Activated CD8-positive, alpha-beta T cell treated with anti-CD3 and anti-CD28 coated beads for 36 hours (primary cell): ENCODE measurements at places on chromosomes 6 and 20.

DNA sequence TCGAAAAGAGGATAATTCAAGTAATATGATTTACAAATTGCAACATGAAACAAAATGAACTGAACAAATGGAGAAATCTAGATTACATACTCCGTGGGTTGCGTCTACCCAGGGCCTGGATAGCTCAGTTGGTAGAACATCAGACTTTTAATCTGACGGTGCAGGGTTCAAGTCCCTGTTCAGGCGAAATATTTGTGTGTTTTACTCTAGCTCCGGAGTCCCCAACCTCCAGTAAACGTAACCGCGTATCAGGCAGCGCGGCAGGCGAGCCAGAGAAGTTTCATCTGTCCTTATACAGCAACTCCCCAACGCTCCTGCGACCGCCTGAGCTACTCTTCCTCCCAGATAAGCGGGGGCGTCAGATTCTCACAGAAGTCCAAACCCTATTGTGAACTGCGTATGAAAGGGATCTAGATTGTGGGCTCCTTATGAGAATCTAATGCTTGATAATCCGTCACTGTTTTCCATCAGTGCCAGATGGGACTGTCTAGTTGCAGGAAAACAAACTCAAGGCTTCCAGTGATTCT lies 176.1 kb downstream of the TRIM27 start:
- DNase-seq = peak; percentile 30

DNA sequence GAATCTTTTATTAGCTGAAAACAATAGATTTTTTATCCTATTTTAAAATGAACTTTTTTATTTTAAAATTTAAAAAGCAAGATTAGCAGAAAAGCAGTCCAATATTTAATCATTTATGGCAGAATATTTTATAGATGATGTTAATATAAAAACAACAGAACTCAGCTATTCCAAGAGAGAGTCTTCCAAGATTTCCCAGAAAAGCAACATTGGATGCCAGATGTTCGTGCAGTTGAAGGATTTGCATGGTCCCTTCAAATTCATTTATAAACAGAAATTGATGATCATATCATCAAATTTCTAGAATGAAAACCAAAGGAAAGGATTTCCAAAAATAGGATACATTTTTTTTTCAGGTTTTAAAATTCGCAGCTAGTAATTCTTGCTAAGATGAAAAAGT lies 25.4 kb upstream of the CNKSR3 start:
- no peak for DNase-seq

- no peak for DNase-seq
Measured at GRCh38 chr6:38153076-38153797, 333.7 kb downstream of the ZFAND3 start.

GRCh38 chr6:114064862-114065261 lies 93.9 kb upstream of the HDAC2 start:
- no peak for DNase-seq

GRCh38 chr6:114344971-114345275 lies 2.1 kb upstream of the HS3ST5 start:
- no peak for DNase-seq

- DNase-seq = no peak
Measured at GRCh38 chr6:150641398-150642139, 41.9 kb downstream of the PLEKHG1 start.

- no peak for DNase-seq
Measured at GRCh38 chr6:113934101-113934500, 36.8 kb downstream of the HDAC2 start.

DNA sequence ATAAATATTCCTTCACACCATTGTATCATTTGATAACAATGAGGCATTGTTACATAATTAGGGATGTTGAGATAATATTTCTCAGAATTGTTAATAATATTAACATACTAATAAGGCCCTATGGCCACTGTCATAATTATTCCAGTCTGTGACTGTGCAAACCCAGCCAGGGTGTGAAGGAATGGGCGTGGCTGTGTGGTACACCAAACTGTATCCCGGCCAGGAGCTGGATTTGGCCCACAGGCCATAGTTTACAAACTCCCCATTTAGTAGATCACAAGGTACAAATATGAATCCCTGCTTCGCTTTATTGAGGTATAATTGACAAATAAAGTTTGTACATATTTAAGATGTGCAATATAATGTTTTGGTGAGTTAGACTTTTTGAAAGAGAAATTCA lies 894.7 kb downstream of the C6orf118 start:
- DNase-seq = no peak

DNA sequence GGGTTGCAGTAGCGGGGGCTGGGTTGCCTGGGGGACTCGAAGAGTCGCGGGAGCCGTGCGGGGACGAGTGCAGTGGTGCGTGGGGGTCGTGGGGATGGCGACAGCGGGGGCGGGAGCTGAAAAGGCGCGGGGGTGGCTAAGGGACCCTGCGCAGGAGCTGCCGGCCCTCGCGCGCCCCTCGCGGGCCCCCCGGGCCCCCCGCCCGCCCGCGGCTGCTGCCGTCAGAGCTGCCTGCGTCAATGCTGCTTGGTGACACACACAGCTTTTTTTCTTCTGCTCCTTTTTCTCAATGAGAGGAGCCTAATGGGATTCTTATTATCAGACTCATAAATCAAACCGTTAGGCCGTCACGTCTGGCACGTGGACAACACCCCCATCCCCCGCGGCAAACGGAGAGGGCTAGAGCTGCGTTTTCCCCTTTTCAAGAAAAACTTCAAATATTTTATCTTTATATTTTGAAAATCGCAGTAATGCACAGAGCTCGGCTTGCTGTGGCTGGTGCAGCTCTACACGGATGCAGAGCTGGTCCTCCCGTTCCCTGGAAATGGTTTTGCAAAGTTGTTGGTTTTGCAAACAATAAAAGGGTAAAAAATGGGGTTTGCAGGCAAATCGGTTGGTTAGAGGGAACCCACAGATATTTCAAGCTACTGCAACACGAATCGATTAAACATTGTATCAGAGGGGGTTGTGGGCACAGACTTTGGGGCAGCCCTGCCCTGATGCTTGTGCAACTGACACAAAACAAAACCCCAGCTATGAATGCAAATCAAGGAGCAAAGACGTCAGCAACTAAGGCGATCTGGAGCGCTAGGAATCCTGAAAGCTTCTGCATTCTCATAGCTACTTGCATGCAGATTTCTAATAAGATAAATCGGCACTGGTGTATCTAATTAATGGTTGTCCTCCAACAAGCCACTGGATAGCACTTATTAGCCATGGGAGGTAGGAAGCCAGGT lies 161.4 kb downstream of the TBXT start:
- DNase-seq = no peak

- peak; percentile 88 for DNase-seq
Measured at GRCh38 chr6:37222125-37222967, 35.2 kb upstream of the TBC1D22B start.

GRCh38 chr6:29200767-29201662 lies 30.3 kb downstream of the OR2J2 start:
- no peak for DNase-seq

GRCh38 chr6:88089708-88090107 lies 42.1 kb downstream of the SPACA1 start:
- DNase-seq = no peak

DNA sequence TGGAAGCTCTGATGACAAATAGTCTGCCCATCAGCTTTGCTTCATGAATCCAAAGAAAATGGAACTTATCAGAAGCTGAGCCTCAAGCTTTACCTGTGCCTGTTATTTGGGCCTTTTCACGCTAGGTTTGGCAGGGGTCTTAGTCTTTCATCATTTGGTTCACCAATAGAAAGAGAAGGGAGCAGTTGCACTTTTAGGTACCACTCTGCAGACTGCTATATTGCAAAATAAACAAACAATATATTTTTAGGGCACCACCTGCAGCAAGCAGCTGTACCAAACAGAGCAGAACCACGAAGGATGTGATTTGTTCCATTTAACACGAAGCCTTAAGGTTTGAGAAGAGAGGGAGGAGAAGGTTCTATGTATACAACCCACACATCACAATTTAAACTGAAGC lies 291.4 kb upstream of the RNF217 start:
- DNase-seq = no peak

DNA sequence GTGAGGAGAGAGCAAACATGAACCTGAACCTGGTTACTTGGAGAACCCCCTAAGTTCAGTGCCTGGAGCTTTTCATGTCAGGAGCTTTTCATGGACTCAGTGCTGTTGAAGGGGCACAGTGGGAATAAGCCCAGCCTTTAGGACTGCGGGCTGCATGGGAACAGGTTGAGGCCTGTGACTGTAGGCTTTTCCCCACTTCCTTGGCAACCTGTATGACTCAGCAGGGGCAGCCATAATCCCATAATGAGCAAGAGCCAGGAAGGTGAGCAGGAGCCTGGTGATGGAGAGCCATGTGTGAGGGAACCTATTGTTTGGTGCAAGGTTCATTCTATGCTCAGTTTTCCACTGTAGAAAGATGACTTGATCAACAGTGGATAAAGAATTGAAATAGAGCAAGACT lies 23.4 kb downstream of the MEP1A start:
- no peak for DNase-seq

DNA sequence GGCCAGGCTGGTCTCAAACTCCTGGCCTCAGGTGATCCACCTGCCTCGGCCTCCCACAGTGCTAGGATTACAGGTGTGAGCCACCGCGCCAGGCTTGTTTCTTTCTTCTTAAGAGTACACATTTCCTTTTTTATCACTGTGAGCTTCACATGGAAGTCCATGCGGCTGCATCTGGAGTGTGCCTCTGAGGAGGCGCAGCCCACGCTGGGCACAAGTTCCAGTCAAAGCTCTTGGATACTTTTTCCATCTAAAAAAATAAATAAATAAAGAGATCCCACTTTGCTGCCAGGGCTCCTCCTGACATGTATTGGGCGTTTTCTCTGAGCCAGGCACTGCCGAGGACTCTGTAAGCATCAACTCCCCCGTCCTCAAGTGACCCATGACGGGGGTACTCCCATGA lies 123.0 kb downstream of the PREX1 start:
- DNase-seq = no peak

GRCh38 chr6:127053032-127053874 lies 65.2 kb upstream of the RSPO3 start:
- DNase-seq = no peak

DNA sequence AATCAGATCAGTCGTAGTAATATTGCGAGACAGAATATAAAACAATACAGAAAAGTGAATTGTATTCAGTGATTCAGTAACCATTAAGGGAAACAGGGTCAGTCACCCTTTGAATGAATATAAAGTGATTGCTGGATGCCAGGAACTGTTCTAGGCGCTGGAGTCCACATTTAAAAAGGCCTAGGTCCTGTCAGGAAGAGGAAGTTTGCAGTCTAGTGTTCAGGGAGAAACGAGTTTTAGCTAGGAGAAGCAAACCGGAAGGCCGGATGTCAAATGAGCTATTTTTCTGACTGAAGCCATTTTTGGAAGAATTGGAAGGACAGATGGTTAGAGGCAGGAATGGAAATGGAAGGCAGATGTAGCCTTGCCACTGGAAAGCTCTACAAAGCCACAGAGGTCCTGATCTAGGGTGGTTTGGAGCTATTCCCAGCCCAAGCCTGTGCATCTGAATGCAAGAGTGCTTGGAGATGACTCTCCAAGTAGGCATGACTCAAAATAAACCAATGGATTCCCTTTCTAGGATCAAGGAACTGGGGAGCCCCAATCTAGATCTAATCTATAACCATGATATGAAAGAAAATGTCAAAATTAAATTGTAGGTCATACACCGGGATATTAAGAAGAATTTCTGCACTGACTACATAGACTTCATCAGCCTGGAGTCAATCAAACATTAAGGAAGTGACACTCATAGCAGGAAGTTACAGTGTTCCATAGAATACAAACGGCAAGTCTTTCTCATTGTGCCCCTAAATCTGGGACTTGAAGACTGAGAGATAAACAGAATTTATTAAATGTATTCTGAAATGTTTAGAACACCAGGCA lies 36.8 kb upstream of the CDKAL1 start:
- DNase-seq = no peak

DNA sequence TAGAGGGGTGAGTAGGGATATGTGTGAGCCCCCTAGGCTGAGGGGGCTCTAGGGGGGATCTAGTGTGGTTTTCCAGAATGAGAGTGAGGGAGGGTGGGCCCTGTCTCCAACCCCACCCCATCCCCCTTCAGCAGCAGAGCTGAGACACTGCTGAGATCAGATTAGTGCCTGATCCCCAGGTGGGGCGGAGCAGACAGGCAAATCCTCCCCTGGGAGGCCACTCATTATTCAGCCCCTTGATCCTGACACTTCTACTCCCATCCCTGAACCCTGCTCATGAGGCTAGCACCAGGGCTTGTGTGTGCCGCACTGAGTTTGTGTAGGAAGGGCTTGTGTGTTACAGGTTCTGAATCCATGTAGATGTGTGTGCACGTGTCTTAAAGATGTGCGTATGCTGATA lies 42.5 kb downstream of the SPDEF start:
- no peak for DNase-seq

DNA sequence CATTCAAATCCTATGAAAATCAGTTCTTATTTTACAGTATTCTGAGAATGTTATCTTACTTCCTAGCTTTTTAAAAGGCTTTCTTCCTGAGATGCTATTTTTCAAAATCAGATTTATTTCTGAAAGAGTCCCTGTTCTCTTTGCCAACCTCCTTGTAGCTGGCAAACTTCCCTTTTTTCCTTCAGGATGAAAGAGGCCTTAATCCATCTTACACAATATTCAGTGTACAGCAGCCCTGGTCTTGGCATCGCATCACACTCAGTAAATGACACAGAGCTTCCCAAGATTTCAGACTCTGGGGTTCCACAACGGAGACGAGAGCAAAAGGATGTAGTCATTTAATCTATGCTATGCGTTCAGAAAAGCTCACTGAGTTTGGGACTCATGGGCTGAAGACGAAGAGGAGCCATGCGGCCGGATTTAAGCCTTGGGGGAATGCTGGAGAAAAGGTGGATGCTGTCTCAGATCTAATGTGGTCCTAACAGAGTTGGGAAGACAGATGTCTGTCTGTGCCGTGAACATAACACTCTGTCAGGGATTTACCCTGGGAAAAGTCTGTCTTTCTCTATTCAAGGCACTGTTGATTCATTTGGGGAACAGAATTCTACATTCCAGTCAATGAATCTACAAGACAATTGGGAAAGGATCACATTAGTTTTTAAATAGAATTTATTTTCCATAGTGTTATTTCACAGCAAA lies 616.4 kb upstream of the AGPAT4 start:
- DNase-seq = no peak

DNA sequence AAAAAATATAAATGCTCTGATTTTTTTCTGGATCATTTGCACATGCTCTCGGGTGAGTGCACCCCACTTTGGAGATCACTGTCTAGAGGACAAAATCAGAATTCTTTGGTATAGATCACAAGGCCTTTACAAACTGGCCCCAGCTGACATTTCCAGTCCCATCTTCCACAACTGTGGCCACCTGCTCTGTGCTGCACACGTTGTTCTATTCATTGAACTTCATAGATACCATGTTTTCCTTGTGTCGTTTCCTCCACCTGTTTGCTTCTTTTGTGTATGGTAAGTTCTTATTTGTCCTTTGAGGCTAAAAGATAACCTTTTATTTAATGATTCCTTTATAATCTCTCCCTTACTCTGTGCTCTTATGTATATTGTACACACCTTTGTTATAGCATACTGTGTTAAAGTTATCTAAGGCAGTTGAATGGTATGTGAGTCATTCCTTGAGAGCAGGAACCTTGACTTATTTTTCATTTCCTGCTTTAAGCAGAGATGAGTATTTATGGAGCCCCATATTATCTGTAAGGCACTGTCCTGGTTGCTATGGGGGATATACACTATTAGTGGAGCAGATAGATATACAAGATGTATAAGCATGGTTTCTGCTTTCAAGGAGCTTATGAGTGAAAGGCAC lies 12.0 kb upstream of the SLC17A5 start:
- DNase-seq = no peak
